SIG-M5 (cell line): ENCODE measurements at places on chromosomes 12 and 14.

DNA sequence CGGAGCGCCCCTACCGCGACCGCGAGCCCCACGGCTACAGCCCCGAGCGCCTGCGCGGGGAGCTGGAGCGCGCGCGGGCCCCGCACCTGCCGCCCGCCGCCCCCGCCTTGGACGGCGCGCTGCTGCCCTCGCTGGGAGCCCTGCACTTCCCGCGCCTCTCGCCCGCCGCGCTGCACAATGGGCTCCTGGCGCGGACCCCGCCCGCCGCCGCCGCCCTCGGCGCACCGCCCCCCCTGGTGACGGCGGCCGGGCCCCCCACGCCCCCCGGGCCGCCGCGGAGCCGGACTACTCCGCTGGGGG lies 27.0 kb downstream of the LRCOL1 start:
- no peak for DNase-seq

- no peak for DNase-seq
Measured at GRCh38 chr14:49950275-49951228, 57.7 kb downstream of the ARF6 start.

DNA sequence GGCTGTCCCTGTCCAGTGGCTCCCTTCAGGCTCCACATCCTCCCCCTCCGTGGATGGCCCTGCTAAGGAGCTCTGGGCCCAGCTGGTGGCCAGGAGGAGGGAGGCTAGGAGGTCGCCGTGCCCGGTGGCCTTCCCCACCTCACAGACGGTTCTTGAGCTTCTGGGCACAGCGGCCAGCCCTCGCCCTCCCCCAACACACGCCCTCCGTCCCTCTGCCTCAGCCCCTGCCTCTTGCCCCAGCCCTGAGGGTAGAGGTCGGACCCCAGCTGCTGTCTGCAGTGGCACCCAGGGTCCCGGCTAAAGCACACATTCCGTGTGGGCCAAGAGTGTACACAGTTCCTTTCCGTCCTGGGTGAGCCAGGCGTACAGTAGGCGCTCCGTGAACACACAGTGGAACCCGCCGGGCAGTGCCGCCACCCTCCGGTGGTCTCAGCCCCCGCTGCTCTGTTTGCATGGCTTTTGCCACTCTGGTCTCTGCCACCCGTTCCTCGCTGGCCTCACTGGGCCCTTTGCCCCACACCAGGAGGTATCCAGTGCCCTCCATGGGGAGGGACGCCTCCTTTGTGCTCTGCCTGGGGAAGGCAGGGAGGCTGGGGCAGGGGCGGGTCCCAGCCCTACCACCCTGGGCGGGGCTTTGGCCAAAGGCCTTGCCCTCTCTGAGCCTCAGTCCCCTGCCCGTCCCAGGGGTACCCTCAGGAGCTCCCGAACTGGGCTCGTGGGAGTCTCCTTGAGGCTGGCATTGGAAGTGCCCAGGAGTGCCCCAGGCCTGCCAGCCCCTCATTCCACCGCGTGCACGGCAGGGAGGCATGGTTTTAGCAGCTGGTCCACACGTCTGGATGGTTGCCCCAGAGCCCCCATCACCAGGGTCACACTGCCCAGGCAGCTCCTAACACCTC lies 13.0 kb downstream of the TRMT61A start:
- DNase-seq: no peak

DNA sequence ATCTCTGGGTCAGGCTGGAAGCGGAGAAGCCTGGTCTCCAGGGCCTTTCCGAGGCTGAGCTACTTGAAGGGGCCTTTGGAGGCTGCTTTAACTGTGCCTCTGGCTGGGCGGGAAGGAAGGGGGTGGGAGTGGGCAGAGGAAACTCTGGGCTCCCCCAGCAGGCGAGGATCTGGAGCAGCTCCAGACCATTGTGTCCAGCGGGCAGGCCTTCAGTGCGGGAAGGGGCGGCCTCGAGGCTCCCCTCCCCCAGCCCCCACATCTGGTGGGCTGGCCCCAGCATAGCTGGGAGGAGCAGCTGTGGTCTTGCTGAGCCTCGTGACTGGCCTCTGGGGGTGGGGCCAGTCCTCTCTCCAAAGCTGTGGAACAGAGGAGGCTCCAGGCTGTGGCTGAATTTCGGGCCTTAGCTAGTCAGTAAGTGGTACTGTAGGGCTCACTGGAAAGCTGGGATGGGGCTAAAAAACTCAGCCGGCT lies 3.4 kb downstream of the TAMALIN start:
- DNase-seq: no peak

DNA sequence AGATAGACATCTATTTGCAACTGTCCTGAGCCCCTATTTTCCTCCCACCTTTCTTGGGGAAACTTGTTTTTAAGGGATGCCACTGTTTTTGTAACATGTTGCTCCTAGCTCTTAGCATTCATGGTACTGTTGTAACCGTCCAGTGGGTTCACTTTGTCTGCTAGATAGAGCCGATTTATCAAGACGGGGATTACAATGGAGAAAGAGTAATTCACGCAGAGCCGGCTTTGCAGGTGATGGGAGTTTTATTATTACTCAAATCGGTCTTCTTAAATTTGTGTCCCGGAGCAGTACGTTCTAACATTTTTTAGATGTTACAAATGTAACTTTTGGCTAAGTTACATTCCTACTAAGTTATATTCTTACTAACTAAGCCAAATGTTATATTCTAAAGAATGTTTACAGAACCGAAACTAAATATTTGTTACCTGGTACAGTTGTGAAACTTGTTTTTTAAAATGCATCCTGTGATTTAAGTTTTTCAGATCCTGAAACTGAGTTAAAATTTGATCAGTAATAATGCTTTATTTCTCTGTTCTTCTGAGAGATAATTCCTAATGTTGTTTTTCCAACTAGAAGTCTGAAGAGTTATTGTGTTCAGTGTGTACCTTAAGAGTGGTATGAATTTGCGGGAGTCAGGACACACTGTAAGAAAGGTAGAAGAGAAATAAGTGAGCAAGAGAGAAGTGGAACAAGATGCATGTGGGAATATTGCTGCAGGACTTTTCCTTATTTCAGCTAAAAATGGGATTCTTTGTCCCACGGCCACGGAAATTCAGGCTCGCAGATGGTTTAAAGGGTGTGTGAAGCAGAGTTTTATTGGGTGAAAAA lies 20.6 kb upstream of the CLEC2D start:
- DNase-seq: no peak

DNA sequence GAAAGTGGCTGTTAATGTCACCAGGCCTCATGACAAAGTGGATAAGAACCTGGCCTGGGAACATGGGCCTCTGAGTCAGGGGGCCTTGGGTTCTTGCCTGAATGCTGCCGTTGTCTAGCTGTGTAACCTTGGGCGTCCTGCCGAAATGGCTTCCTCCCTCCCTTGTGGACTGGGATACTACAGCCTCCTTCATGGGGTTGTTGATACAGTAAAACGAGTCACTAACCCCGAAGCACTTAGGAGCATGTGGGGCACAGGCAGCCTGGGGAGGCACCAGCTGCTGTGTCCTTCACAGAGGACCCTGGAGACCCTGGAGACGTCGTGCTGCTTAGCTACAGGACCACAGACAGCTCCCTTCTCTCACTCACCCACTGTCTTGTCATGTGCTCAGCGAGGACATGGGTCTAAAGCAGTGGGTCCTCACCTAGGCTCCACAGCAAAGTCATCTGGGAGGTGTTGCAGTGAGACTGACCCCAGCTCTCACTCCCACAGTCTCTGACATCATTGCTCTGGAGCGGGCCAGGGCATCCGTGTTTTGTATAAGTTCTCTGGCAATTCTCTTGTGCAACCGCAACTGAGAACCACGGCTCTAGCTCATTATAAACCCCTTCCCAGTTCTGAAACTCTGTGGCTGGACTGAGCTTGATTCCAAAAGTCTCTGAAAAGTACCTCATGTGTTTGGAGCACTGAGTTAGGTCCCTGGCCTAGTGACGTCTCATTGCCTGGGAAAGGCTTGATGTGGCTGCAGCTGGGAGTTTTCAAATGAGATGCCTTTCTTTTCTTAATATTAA lies 42.1 kb downstream of the SERPINA3 start:
- no peak for DNase-seq

DNA sequence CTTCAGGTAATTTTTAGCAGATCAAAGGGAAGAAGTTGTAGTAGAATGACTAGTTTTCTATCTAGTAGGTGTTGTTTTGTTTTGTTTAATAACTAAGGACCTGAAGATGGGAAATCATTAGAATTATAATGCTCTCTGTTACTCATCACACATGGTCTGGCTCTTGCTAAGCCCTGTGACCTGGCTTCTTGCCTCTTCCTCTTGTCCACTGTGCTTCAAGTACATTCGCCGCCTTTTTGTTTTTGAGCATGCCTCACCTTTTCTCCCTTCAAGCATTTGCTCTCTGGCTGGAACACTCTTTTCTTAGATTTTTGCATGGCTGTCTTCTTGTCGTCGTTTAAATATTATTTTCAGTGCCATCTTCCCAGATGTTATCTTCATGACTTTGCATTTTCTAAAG lies 47.7 kb downstream of the DAAM1 start:
- no peak for DNase-seq

DNA sequence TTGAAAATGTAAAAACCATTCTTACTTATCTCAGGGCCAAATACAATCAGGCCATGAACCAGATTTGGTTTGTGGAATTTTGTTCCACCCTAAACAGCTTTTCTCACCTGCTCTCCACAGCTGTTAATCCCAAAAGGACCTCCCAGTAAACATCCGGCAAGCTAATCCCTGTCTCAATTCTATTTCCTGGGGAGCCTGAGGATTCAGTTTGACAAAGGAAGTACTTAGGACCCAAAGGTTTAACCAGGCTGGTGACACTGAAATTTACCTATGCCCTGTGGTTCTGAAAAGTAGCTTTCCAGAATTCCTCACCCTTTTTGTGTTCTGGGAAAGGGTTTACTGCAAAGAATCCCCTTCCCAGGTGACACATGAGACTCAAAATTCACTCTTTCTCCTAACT lies 15.0 kb downstream of the CAPZA3 start:
- no peak for DNase-seq

- DNase-seq: no peak
Measured at GRCh38 chr12:28130625-28131598, 59.3 kb upstream of the CCDC91 start.

- no peak for DNase-seq
Measured at GRCh38 chr12:14716848-14717444, 20.5 kb upstream of the GUCY2C start.

- no peak for DNase-seq
Measured at GRCh38 chr12:4987076-4988046, 56.3 kb upstream of the KCNA5 start.

GRCh38 chr14:67673451-67673850 lies 981 bp downstream of the VTI1B start:
- DNase-seq: no peak

- no peak for DNase-seq
Measured at GRCh38 chr12:19925841-19926240, 442.5 kb upstream of the PDE3A start.

- no peak for DNase-seq
Measured at GRCh38 chr14:58650857-58651256, 13.1 kb downstream of the DACT1 start.

- DNase-seq: no peak
Measured at GRCh38 chr14:80942191-80942600, 658 bp upstream of the CEP128 start.

DNA sequence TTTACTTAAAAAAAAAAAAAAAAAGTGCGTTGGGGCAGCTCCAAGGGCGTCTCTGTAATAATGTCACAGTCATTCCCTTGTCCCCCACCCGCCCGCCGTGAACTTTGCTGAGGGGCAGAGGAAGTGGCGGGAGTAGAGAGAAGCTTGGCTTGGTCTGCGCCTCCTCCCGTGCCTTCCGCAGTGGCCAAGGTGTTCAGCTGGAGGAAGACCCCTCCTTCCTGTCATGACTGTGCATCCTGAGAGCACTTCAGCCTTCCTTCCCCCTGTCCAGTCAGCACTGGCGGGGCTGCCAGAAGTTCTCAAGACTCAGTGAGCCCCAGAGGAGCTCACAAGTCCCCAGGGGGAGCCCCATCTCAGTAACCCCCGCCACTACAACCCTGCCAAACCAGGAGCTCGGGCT lies 32.2 kb downstream of the AACS start:
- DNase-seq: no peak

DNA sequence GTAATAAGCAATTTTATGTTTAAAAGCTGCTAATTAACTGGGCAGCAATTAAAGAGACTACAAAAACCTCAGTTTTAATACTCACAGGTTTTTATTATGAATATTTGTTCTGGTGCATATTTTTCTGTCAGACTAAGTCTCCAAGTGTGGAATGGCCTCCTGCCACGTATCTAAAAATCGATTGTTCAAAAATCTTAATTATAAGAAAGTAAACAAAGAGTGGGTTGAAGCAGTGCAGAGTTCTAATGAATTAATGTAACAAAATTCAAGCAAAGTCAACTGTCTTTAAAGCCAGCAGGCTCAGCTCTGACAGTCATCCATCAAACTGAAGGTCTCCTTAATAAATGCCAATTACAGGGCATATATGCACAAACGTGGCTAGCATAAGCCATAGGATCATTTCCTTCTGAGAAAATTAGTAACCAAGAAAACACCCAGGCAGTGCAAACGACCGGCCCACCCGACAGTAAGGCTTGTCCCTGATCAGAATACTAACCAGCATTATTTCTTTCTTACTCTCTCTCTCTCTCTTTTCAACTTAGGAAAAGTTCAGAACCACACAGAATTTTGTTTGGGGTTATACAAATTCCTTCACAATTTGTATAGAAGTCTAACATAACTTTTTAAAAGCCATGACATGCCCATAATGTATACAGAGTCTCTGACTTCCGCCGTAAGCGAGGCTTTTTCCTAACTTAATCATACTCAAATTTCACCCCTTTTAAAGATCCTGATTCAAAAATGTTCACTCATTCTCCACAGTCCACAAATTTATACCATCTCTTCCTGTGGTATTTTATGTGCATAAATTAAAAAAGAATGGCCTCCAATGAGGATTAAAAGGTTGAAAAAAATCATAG lies 83.8 kb downstream of the SLC25A21 start:
- no peak for DNase-seq

DNA sequence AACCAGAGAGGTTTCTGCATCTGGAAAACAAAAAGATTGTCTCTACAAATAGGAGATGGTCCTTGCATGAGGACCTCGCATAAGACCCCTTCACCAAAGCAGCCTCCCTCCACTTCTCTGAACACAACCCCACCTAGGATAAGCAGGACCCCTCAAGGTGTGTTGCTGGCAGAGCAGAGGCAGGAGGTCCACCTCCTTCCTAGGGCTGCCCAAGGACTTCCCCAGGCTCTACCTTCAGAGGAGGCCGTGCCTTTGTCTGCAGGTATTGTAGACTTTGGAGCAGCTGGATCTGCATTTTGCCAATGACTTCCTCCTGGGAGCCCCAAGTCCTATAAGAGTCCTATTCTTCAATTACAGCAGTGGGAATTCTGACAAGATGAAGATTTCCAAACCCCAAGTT lies 67.3 kb upstream of the TSPAN11 start:
- no peak for DNase-seq

- no peak for DNase-seq
Measured at GRCh38 chr14:39740454-39740853, 308.2 kb upstream of the FBXO33 start.

DNA sequence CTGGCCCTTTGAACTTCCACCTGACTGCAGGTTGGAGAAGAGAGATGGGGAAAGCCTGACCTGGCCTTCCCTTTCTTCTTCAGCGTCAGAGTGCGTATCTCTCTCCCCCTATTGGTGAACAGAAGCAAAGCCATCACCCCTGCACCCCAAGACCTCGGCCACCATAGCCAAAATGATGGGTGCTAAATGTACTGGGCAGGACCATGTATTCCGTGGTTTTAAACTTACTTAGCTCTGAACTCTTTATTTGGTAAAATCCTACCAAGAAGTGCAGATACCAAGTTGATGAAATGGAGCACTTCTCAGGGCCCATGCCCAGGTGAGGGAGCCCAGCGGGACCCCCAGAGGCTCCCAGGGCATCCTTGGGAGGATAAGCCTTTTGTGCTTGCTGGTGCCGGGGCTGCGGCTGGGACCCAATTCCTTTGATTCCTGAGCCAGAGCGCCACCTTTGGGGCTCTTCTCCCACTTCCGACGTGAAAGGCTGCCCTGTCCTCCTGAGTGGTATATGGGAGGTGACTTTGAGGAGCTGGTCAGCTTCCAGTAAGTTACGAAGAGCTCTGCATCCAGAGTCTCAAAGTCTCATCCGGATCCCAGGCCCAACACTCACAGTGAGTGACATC lies 9.4 kb downstream of the CCND2 start:
- no peak for DNase-seq
